Activated CD8-positive, alpha-beta memory T cell treated with anti-CD3 and anti-CD28 coated beads for 1 hour (primary cell): ENCODE measurements at places on chromosomes 5 and 9.

- no peak for DNase-seq
Observed at GRCh38 chr5:1975898-1976765, 93.4 kb upstream of the IRX4 start.

DNA sequence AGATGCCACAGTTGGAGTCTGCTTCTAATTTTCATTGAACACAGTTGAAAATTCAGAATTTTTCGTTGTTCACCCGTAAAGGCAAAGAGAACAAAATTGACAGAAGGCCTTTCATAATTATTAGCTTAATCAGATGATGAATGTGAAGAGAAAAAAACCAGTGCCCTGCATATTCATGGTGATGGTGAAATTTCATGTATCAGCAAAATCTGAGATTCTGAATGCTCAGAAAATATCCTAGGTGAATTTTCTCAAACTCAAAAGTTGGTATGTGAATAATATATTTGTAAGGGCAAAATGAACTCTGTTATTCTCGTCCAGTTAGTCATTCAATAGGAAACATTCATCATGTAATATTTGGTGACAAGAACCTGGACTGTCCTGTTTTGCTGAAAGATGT is 135.9 kb upstream of the DHFR start:
- no peak for DNase-seq

DNA sequence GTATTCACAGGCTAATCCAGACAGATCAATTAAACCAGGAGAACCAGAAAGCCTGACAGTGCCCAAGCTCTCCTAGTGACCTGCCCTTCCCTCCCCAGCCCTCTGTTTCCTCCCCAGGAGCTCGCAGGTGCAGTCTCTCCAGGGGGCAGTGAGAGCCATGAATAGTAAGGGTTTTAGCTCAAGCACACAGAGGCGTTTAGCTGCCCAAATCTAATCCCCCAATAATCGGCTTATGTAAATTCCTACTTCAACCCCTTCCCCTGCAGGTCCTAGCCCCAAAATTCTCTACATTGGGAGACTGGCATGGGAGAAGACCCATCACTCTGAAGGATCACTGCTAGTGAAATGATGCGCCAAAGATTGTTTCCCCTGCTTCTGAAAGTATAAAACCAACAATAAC is 10.5 kb upstream of the TAL2 start:
- DNase-seq, result no peak

DNA sequence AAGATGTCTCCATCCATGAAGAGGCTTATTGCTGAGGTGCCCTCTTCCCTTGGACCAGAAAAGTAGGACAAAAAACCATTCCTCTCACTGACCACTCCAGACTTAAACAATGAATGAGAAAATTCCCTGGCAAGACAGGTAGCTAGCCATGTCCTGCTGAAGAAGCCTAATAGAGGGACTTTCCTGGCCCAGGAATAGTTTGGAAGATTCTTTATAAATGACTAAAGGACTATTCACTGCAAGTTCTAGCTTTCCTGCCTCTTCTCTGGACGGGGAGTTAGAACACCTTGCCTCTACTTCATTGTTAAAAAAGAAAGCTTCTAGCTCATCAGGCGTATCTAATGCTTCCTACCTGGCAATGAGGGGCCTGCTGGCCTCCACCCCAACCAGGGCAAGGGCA is 153.6 kb downstream of the NR3C1 start:
- DNase-seq, result no peak

DNA sequence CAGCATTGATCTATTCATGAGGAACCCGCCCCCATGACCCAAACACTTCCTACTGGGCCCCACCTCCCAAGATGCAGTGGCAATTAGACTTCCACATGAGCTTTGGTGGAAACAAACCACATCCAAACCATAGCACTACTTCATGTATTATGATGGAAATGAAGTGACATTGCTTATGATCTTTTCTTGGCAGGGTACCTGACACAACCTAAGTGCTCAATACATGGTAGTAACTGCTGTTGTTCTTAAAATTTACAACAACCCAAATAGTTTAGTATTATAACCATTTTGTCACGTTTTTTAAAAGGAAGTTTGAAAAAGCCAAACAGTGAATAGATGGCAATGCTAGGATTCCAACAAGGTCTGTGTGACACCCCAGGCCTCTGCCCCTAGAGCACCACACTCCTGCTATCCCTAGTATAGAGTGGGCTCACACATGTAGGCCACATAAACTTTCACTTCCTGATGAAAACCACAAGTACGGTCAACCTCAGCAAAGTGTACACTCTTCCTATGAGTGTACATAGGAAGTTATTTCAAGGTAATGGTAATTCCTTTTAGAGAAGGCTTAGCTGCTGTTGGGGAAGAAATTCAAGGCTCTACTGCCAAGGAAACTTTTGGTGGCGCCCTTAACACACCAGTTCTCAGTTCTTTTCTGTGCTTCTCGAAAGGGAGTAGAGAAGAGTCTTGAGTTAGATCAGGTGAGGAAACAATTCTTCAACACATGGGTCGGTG is 97.6 kb downstream of the ARSB start:
- no peak for DNase-seq

- DNase-seq, result no peak
Observed at GRCh38 chr5:178769617-178770260, 39.3 kb upstream of the ZNF354A start.

GRCh38 chr9:136665704-136666371 is 3.1 kb downstream of the EGFL7 start:
- no peak for DNase-seq

- no peak for DNase-seq
Observed at GRCh38 chr5:64100203-64100602, 65.4 kb upstream of the RNF180 start.

DNA sequence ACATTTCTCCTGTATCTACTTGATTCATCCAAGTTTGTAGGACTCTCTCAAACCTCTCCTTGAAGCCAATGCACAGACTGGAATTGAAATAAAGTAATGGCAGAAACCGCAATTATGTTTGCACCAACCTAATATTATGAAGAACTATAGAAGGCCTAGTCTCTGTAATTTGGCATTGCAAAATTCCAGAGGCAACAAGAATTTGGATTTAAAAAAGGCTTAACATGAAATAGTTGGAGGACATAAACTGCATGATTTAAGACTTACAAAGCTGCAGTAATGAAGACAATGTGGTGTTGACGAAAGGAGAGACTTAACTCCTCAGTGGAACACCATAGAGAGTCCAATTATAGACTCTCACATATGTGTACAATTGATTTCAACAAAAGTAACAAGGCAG is 117.8 kb upstream of the MINAR2 start:
- DNase-seq, result no peak

- no peak for DNase-seq
Observed at GRCh38 chr9:33377089-33377715, 25.2 kb downstream of the AQP7 start.

- DNase-seq, result no peak
Observed at GRCh38 chr5:132491368-132492364, 1.1 kb upstream of the IRF1 start.

GRCh38 chr9:113863345-113863744 is 12.8 kb upstream of the ZNF618 start:
- no peak for DNase-seq

- no peak for DNase-seq
Observed at GRCh38 chr5:78589923-78590322, 58.6 kb downstream of the LHFPL2 start.

- DNase-seq, result no peak
Observed at GRCh38 chr5:60820593-60821487, 23.2 kb downstream of the ELOVL7 start.

- DNase-seq, result no peak
Observed at GRCh38 chr9:114037249-114037648, 40.9 kb downstream of the AMBP start.

DNA sequence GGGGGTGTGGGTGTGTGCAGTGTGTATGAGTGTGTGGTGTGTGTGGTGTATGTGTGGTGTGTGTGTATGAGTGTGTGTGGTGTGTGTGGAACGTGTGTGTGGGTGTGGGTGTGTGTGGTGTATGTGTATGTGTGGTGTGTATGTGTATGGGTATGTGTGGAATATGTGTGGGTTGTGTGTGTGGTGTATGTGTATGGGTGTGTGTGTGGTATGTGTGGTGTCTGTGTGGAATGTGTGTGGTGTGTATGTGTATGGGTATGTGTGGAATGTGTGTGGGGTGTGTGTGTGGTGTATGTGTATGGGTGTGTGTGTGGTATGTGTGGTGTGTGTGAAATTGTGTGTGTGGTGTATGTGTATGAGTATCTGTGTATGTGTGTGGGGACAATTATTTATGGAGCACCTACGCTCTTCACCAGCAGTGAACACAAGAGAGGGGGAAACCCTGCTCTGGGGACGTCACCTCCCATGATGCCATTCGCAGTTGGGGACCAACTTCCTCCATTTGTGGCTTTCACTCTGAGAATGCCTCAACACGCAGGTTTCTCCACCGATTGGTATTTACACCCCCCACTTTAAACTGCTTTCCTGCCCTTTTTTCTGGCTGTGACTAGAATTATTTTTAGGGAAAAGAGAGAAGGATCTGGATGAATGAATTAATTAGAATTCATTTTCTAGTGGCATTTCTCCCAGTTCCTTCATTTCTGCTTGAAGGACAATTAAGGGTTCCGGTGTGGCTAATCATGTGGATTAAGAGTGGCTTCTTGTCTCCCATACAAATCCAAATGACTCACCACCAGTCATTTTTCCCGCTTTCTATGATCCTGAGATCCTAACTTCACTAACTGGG is 238.1 kb downstream of the ROR2 start:
- DNase-seq, result peak; percentile 11
